Peyer's patch (tissue), 4 donors: ENCODE measurements at places on chromosomes 5 and 9. TPM values are rescaled to one million over a fixed set of nuclear protein-coding genes. Genes with fewer than 3 reads are reported as not detected.
A peak's percentile ranks its signal among the peaks of the same experiment; 100 is the strongest.

DNA sequence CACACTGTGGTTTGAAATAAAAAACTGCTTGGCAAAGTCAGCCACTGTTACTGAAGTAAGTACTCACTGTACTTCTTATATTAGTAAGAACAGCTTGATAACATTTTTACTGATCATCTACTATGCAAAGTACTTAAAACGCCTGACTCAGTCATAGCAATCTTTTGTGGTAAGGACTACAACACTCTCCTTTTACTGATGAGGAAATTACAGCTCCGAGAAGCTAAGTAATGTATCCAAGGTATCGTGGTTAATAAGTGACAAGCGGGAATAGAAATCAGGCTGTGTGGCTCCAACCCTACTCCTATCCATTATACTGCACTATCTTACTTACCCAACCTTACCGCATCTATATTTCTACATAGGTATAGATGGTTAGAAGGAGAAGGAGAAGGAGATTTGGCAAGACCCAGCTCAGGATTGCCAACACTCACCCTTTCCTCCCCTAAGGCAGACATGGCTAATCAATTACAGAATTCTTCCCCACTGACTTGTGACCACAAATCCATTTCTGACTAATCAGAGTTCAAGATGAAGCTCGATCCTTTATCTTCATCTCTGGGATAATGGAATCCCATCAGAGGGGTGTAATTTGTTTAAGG is 281.4 kb downstream of the SPOCK1 start:
- no peaks in the 10 kb centered on the region for H3K36me3 ChIP-seq
- no peak for DNase-seq
- no peaks in the 10 kb centered on the region for H3K4me1 ChIP-seq
- H3K27ac ChIP-seq = no peak overlapping the region
- H3K27me3 ChIP-seq = no peaks in the 10 kb centered on the region

DNA sequence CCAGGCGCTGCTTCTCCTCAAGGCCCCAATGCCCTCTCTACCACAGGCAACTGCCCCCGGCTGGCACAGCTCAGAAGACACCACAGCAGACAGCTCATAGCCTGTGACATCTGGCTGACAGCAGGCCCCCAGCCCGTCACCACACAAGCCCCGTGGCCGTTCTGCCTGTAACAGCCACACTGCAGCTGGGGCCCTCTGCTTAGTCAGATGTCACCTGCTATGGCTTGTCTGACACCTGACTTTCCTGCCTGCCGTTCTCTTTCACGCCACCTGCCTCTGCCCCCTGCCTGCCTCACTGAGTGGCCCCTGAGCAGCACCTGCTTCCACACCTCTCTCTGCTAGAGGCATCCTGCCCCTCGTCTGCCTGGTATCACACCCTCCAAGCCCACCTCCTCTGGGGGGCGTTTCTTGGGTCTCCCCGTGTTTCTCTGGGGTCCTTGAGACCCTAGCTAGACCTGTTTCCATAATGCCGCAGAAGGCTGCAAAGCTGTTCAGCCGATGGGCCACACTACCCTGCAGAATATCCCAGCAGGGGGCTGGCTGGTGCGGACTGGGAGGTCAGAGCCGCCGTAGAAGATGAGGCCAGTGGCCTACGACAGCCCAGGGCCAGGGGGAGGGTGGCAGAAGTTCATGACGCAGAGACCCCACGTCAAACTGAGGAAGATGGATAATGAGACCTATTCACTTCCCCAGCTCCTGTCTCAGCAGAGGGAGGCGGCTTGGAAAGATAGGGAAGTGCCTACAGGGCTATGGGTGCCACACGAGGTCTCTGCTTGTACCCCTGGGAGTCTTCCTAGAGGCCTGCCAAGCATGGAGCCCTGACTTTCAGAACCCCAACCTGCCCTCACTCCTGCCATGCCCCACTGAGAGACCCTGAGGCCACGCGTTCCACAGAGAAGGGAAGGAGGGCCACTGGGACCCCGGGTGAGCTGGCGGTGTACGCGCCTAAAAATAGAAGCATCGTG is 95.1 kb downstream of the ZNF354C start:
- no peak for DNase-seq
- no peak overlapping the region for H3K27ac ChIP-seq
- H3K4me1 ChIP-seq = no peaks in the 10 kb centered on the region
- no peaks in the 10 kb centered on the region for H3K27me3 ChIP-seq
- H3K36me3 ChIP-seq = no peaks in the 10 kb centered on the region
- H3K4me3 ChIP-seq = no peak overlapping the region

DNA sequence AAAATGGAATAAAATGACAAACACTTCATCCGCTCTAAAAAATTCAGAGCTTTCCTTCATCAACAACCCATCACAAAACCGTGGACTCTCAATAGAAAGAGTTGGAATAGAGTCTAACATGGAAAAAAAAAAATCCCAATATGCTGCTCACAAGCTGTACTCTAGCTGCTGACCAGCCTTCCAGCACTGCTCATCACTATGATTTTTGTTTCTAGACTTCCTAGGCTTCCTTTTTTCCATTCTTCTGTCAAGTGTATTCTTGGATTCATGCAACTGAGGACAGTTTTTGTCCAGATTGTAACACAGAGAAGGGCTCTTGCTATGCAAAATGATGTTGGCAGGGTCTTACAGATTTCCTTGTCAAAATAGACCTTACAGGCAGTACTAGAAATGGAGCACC is 34.5 kb downstream of the RFK start:
- no peaks in the 10 kb centered on the region for H3K27me3 ChIP-seq
- H3K36me3 ChIP-seq = no peaks in the 10 kb centered on the region
- H3K4me3 ChIP-seq = no peak overlapping the region
- H3K4me1 ChIP-seq = no peaks in the 10 kb centered on the region

DNA sequence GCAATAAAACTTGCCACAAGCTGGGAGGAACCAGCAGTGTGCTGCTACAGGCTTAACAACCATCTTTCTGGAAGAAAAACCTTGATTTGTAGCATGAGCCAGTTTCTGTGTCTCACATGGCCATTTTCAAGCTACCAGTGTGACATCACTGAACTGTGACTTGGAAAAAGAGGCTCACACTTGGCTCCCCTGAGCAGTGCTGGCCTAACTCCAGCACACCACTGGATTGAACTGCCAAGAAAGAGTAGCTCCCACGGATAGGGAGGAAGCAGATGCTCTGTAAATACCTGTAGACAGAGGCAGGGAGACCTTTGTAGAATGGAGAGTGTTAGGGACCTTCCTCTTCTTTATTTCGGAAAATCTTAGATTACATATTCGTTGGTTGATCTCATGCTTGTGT is 197.9 kb downstream of the SH3GL2 start:
- no peaks in the 10 kb centered on the region for H3K27me3 ChIP-seq
- no peaks in the 10 kb centered on the region for H3K4me1 ChIP-seq
- no peak overlapping the region for H3K27ac ChIP-seq
- H3K4me3 ChIP-seq = no peak overlapping the region
- DNase-seq = no peak
- no peaks in the 10 kb centered on the region for H3K36me3 ChIP-seq

- no peak overlapping the region for H3K27ac ChIP-seq
- H3K4me3 ChIP-seq = no peak overlapping the region
- no peak for DNase-seq
- no peaks in the 10 kb centered on the region for H3K27me3 ChIP-seq
Measured at GRCh38 chr5:6576861-6577501, 55.9 kb downstream of the NSUN2 start.

Gene ROR2
- 0.70 TPM for total RNA-seq

Gene MSX2
- total RNA-seq = 1.6 TPM

GRCh38 chr9:70315389-70315788 is 56.6 kb downstream of the SMC5 start:
- H3K27ac ChIP-seq = no peak overlapping the region
- DNase-seq = no peak
- no peaks in the 10 kb centered on the region for H3K4me1 ChIP-seq
- H3K36me3 ChIP-seq = no peaks in the 10 kb centered on the region
- no peaks in the 10 kb centered on the region for H3K27me3 ChIP-seq

GRCh38 chr5:78648359-78649210 is at the start of gene LHFPL2:
Gene LHFPL2, minus strand, starts transcription at chr5:78648772. Its CDS starts 138,559 bp downstream, at chr5:78510213.
- peaks cover 25% of the 10 kb centered on the region for H3K4me1 ChIP-seq
- H3K27ac ChIP-seq = peak within 1 kb of the TSS; percentile 92
- DNase-seq = peak; percentile 79
- H3K27me3 ChIP-seq = no peaks in the 10 kb centered on the region
- no peaks in the 10 kb centered on the region for H3K36me3 ChIP-seq

Gene SLC34A3
- not detected for total RNA-seq

DNA sequence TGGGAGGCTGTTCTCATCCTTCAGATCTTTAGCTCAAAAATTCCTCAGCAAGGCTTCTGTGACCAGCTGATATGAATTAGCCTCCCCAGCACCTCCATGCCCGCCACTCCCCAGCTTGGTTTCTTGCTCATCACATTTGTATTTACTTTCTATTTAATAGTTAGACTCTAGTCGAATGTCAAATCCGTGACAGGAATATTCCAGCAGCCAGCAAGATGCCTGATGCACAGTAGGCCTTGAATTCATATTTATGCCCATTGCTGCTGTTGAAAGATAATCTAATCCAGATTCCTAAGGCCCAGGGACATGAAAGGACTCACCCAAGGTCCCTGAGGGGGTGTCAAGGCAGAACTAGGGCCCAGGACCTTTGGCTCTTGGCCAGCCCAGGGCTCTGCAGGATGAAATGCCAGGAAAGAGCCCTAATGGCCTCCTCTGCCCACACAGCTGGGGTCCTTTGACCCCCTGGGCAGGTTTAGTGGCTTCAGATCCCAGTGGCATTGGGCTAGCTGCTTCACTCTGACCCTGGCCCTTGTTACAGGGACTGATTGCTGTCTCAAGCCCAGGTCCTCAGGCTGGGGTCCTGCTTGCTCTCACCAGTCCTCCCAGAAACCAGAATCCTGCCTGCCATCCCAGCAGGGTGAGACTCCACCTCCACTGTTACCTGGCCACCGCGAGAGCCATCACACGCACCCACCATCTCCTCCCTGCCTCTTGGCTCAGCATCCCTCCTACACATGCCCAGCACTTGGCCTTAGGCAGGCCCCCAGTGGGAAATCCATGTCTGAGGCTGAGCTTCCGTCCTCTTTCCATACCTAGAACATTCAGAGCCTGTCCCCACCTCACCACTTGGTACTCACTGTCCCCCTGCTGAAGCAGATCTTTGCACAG is 7.3 kb downstream of the CSF1R start:
- H3K36me3 ChIP-seq = no peaks in the 10 kb centered on the region
- H3K27me3 ChIP-seq = no peaks in the 10 kb centered on the region
- H3K27ac ChIP-seq = no peak overlapping the region
- H3K4me3 ChIP-seq = no peak overlapping the region

Gene PCDHB2
- total RNA-seq = 0.35 TPM

GRCh38 chr5:174078416-174078815 is 32.9 kb downstream of the NSG2 start:
- no peaks in the 10 kb centered on the region for H3K36me3 ChIP-seq
- DNase-seq = no peak
- no peaks in the 10 kb centered on the region for H3K4me1 ChIP-seq
- no peak overlapping the region for H3K4me3 ChIP-seq
- no peaks in the 10 kb centered on the region for H3K27me3 ChIP-seq
- no peak overlapping the region for H3K27ac ChIP-seq

Gene SMIM32
- 18.4 TPM for total RNA-seq

Gene LCP2
- 139 TPM for total RNA-seq
